ENCODE measurements at places on chromosomes 4 and X. TPM values are rescaled to one million over a fixed set of nuclear protein-coding genes. Genes with fewer than 3 reads are reported as not detected.

UBQLN2 gene
- total RNA-seq = 22.4 TPM

FAT1 gene
- 125 TPM for total RNA-seq

SYN1 gene
- 0.29 TPM for total RNA-seq

SPANXA1 gene
- total RNA-seq = 0.24 TPM

SYAP1 gene
- total RNA-seq = 20.8 TPM

PAGE5 gene
- total RNA-seq = not detected

GSX2 gene
- total RNA-seq = not detected

NAA10 gene
- 212 TPM for total RNA-seq

CENPVL2 gene
- not detected for total RNA-seq

TCEAL2 gene
- total RNA-seq = not detected

LRAT gene
- total RNA-seq = not detected

SPACA5 gene
- total RNA-seq = not detected

USP51 gene
- total RNA-seq = 0.37 TPM

CT45A1 gene
- 0.07 TPM for total RNA-seq

TMEM150C gene
- total RNA-seq = 1.1 TPM

HAUS7 gene
- total RNA-seq = 53.3 TPM

UBE2A gene
- total RNA-seq = 141 TPM

NXF2 gene
- not detected for total RNA-seq

NPY2R gene
- 0.02 TPM for total RNA-seq

LETM1 gene
- 26.1 TPM for total RNA-seq

PABPC5 gene
- not detected for total RNA-seq

ARMCX2 gene
- 0.06 TPM for total RNA-seq

UGT2B11 gene
- 0.11 TPM for total RNA-seq

HSPA4L gene
- total RNA-seq = 5.6 TPM

HDX gene
- total RNA-seq = 2.2 TPM

SLC49A3 gene
- total RNA-seq = 0.21 TPM

ABRAXAS1 gene
- total RNA-seq = 4.9 TPM

WWC2 gene
- 15.7 TPM for total RNA-seq

ARX gene
- total RNA-seq = 0.25 TPM

MGAT4D gene
- not detected for total RNA-seq

PPAT gene
- total RNA-seq = 14.4 TPM

SH3RF1 gene
- total RNA-seq = 7.2 TPM

GAGE1 gene
- total RNA-seq = not detected

KLKB1 gene
- not detected for total RNA-seq

MAP7D2 gene
- total RNA-seq = 5.2 TPM

MAGEB1 gene
- total RNA-seq = not detected

PDLIM3 gene
- 0.16 TPM for total RNA-seq

NEIL3 gene
- 7.1 TPM for total RNA-seq

PABPC1L2A gene
- total RNA-seq = not detected

AFM gene
- total RNA-seq = not detected

SPIN2A gene
- total RNA-seq = 0.12 TPM

NUP62CL gene
- total RNA-seq = 16.4 TPM

PLS3 gene
- 174 TPM for total RNA-seq

PDZD11 gene
- total RNA-seq = 91.0 TPM

RHOH gene
- 0.26 TPM for total RNA-seq

NSD2 gene
- 39.5 TPM for total RNA-seq

SFRP2 gene
- total RNA-seq = 0.03 TPM

WDFY3 gene
- total RNA-seq = 5.7 TPM

ETNPPL gene
- not detected for total RNA-seq

IBSP gene
- not detected for total RNA-seq
